CD4-positive, alpha-beta T cell treated with Interleukin-15 for 4 hours (primary cell): ENCODE measurements at places on chromosomes 12 and 14.

DNA sequence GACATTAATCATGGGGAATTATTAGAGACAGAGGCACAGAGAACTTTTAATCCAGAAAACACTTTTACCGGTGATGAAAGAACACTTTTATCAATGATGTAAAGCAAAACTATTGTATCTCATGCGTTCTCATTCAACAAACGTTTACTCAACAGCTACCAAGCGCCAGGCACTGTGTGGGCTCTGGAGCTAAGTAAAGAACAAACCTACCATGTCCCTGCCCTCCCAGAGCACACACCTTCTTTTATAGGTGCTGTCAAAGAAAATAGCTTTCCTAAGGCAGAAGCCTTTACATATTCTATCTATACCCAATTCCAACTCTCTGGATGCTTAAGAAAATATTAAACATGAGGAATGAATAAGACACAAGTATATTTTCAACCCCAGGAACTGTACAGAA is 91.1 kb downstream of the FOXN3 start:
- DNase-seq, result no peak

DNA sequence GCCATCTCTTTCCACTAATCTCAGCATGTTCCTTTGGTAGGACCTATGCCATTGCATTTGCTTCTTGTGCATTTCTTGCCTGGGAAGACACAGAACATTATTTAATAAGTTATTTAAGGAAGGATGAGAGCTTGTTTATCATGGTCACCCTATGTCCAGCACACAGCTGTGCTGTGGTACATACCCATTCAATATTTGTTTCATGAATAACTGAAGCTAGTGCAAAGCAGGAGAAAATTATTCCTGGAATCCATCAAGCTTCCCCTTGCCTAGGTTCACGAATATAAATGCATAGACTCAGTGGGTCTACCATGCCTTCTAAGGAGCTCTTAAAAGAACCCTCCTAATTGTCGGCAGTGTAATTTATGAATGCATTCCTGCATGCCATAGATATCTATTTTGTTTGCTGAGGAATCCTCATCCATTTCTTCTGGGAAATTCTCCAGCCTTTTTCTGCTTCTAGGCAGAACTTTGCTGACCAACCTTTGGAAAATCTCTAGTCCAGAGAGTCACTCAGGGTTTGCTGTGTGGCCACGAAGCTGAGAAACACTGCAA is 599.8 kb upstream of the TMEM132C start:
- no peak for DNase-seq

- no peak for DNase-seq
Measured at GRCh38 chr14:76820700-76821099, 5.5 kb upstream of the LRRC74A start.

- DNase-seq, result no peak
Measured at GRCh38 chr12:86523844-86524243, 267.7 kb upstream of the MGAT4C start.

DNA sequence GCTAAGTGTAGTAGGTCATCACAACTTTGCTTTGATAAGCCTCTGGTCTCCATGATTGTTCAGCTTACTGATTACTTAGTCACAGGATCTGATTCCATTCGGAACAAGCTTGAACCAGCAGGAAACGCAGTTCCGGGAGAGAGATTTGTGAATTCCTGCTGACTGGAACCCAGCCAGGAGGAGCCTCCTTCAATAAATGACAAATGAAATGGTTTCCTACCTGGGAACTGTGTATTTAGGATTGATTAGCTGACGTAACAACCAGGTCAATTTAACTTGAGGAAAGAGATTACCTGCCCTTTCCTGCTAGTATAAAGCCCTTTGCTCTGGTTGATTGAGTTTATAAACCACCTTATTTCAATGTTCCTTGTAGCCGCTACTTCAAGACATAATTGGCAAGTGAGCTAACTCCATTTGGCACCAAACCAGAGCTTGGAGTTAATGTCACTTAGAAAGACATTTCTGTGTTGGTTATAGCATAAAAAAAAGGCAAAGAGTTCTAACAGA is 35.1 kb upstream of the KCNH3 start:
- no peak for DNase-seq
